Aorta (tissue), 5 donors: ENCODE measurements at places on chromosomes 11 and 22.
A peak's percentile ranks its signal among the peaks of the same experiment; 100 is the strongest.

DNA sequence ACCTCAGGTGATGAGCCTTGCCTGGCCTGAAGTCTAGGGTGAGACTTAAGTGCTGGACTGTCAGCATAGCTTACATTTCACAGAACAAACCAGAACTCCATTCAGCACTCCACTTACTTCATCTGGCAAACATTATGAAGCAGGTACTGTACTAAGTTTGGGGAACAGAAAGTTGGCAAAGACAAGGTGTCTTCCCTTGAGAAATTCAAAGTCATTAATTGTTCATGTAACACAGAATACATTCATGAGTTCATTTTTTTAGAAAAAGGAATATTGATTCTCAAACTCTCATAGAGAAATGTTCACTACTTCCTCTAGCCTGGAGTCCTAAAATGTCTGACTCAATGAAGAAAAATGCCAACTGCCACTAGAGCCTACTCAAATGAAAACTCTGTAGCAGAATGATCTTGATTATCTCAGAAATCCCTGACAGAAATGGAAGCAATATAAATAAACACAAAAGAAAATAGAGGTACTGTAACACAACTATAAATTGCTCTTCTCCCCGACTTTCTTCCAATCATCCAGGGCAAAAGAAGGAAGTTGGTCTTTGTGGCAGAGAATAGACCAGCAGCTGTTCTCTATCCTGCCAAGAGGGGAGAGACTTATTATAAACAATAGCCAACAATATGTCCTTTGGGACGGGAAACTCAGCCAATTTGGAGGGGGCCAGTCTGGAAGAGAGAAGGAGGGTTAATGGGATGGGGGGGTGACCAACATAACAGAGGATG is 129.2 kb upstream of the MTMR2 start:
- no peak for DNase-seq

- DNase-seq = no peak
These were observed 2.6 kb downstream of the NELL1 start for GRCh38 chr11:20671856-20672546.

DNA sequence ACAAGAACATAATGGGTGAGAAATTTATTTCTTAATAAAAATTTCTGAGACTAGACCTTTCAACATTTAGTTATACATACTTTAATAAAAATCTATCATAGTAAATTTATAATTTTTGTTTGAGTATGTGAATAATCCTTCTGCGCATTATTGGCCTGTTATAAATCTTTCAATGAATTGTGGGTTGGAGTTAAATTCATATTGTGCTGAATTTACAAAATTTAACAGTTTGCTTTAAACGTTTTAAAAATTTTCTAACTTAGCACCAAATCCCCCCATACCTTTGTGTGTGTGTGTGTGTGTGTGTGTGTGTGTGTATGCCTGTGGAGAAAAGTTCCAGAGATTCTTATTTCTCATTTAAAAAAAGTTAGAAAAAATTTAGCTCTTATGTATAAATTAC is 111.0 kb downstream of the TMEM135 start:
- no peak for DNase-seq

GRCh38 chr11:129639300-129639699 is 176.3 kb upstream of the TMEM45B start:
- DNase-seq = no peak

DNA sequence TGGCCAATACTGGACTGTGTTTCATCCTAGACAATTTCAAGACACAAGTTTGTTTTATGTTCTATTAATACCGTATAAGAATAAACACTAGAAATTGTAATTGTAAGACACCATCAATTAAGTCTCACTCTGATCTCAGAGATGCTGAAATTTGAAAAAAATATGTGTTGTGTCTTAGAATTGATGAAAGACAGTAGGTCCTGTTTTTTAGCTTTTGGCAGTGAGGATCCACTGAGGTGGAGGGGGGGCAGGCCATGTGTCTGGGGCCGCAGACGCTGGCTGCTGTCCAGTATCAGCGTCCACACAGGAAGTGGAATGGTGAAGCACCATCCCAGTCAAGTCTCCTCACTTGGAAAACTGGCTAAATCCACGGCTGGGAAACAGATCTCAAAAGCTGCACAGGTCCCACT is 22.5 kb upstream of the ALG8 start:
- peak; percentile 76 for DNase-seq

- DNase-seq = no peak
These were observed at the start of gene MPEG1 for GRCh38 chr11:59212744-59213631. Gene MPEG1, minus strand, starts transcription at chr11:59212927. Its CDS starts 62 bp downstream, at chr11:59212865.

GRCh38 chr11:32581556-32581955 is 2.1 kb upstream of the EIF3M start:
- no peak for DNase-seq

- DNase-seq = no peak
These were observed 295.0 kb downstream of the DDX10 start for GRCh38 chr11:108959874-108960273.

DNA sequence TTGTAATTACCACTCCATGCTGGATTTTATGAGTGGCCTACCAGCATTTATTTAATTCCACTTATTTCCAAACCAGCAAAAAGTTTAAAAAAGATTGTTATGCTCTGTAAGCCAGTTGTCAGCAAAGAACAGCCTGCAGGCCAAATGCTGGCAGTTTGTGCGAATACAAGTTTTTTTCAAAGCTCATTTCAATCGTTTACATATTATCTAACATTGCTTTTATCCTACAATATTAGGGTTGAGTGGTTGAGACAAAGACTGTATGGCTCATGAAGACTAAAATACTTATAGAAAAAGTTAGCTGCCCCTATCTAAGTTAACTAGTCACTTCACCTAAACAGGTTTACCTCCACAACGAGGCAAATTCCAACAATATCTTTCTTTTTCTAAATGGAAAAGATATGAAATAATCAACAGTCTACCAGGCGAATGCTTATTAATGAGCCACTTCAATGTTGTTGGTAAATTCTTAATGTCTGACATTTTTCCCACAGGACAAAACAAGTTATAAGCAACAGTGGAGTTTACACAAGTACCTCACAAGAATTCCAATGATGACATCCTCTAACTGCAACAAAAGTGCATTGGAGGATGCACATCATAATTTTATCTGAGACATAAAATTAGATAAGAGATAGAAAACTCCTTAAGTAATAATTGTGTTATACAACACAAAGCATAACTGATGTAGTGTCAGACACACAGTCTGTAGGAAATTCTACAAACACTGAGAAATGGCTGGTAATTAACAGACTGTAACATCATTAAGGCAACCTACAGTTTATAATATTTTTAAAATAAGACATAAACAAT is 35.8 kb upstream of the POU2AF2 start:
- no peak for DNase-seq

DNA sequence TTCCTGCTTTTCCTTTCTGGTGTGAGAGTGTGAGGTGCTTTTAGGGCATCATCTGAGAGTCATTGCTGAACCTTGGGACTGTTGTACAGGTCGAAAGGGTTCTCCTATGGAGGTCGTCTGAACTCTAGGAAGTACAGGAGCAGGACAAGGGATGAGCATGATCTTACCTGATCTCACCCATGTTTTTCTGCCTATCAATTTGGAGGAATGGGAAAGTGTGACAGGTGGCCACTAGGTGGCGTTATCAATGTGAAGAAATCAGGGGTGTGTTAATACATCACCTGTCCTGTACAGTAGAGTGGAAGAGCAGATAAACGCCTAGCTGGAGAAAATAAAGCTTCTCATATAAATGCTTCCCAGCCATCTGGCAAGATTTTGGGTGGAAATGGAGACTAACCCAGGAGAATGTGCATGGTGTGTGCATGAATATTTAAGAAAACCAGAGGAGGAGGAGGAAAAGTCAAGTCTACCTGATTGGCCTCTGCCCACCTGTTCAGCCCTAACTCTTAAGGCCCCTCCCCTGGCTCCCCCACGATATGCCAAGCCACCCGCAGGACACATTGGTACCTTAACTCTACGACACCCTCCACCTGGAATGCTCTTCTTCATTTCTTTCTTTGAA is 72.0 kb upstream of the NARS2 start:
- DNase-seq = no peak

- peak; percentile 95 for DNase-seq
These were observed 19.7 kb upstream of the APOL3 start for GRCh38 chr22:36180038-36180880.

DNA sequence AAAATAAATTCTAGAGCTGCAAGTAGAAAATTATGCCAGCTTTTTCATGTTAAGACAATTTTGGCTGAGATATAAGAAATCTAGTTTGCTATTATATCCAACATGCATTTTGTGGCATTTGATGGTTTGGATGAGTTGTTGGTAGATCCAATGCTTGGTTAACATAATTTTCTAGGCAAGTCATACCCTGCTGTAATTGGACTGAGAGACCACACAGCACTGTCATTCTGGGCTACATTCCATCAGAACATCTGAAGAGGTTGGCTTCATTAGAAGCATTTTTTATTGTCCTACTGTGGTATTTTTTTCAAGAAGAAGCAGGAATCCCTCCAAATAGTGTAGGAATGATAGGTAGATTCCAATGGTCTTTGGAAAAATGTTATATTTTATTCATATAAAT is 561.0 kb downstream of the LUZP2 start:
- no peak for DNase-seq

DNA sequence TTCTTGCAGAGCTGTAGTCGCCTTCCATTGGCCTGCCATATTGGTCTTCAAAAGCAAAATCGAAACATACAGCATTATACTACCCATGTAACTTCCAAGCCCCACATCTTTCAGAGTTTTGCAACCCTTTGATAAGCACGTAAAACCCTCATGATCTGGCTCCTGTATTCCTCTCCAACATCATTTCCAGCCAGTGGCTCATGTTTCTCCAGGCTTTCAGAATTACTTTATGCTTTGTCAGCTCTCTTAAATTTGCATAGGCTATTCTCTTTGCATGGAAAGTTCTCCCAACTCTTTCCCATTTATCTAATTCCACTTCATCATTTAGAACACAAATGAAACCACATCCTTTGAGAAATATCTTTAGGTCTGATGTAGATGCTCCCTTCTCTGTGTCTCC is 67.8 kb upstream of the DDI1 start:
- no peak for DNase-seq

DNA sequence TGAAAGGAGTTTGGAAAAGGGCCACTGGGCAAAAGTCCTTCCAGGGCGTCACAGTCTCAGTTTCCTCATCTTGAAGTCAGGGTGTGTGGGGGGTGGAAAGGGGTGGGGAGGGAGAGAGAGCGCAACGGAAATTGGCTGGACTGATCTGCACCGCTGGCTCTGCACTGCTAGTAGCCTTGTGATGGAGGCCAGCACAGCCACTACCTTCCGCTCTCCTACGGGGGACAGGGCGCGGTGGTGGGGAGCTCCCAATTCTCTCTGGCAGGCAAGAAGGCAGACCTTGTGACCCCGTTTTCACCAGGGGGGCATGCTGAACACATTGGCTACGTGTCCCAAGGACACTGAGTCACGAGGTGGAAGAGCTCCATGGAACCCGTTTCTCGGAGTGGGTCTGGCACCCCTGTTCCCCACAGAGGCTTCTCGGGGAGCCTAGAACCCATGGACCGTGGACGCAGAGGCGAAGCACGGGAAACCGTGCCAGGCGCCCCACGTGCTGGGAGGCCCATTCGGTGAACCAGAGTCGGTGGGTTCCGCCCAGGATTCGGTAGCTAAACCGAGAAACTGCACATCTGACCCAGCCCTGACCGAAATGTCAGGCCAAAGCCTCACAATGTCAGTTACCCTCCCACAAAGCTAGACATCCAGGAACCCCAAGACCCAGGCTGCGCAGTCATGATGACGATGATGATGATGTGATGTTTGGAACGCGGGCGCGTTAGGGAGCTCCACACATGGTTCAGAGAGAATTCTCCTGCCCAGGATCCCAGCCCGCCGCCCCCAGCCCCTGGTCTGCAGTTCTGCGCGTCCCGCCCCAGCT is 28.3 kb upstream of the WNT11 start:
- DNase-seq = peak; percentile 82

GRCh38 chr11:124738713-124739478 is 846 bp upstream of the NRGN start:
- no peak for DNase-seq

DNA sequence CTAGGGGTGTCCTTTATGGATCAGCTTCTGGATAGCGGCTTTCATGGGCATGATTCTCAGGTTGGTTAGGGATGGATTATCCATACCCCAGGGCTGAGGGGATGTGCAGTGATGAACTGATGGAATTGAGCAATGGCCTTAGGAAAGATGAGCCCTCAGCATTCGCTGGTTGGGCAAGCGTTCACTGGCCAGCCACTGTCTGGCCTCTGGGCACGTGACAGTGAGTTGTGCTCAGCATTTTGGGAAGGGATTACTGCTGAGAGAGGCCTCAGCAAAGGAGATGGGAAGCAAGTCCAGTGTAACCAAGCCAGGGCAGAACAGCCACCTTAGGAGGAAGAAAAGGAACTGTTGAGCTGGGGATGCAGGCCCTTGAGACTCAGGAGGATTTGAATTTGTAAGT is 17.4 kb downstream of the UBASH3B start:
- DNase-seq = peak; percentile 80

DNA sequence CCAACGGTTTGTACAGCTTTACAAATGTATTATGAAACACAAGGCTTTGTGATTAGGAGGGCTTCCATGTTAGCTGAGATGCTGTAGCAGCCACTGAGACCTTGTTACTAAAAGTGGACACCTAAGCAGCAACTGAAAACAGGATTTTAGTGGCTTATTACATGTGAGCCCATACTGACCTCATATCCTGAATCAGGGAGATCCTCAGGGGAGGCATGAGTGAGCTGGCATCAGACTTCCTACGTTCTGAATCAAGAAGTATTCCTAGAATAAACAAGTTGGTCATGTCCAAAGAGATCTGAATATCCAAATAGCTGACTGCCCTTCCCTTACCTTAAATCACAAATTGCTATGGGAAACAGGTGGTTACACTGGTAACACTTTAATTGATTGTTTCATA is 59.1 kb upstream of the SCUBE2 start:
- no peak for DNase-seq

- DNase-seq = no peak
These were observed 292.2 kb downstream of the ST3GAL4 start for GRCh38 chr11:126647735-126648134.

DNA sequence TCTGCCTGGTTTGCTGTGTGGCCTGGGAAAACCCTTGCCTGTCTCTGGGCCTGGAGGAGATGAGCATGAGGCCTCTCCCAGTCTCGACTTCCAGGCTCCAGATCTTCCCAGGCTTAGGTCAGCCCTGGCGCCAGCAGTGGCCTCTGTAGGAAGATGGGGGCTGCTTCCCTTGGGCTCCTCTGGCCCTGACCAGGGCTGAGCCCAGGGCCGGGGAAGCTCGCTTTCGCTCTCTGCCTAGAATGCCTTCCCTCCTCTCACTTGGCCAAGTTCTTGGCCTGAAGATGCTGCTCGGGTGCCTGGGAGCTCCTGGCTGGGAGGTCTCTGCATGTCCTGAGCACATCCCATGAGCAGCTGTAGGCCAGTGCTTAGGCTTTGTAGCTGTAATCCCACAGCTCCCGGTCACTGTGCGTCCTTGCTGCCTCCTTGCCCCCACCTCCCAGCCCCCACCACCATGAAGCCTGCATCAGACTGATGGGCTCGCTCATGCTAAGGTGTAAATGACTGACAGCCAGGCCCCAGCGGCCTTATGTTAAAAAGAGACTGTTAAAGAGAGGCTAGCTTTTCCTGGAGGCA is 25.5 kb downstream of the SHISAL1 start:
- DNase-seq = no peak

DNA sequence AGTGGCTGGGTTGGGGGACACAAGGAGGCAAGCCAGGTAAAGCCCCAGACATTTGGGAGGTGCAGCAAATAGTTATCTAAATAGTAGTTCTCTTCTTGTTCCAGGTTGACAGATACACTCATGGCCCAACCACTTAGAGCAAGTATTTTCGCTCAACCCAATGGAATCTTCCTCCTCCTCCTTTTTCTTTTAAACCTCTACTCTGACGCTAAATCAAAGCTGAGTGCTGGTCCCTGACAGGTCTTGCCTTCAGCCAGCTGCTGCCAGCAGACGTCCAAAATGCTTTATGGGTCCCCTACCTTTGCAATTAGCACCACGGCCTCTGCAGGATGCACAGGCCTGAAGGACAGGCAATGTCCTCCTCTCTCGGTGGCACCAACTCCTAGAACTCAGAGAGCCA is 558.5 kb downstream of the MIAT start:
- DNase-seq = no peak
